ENCODE measurements at places on chromosomes 5 and 9.

DNA sequence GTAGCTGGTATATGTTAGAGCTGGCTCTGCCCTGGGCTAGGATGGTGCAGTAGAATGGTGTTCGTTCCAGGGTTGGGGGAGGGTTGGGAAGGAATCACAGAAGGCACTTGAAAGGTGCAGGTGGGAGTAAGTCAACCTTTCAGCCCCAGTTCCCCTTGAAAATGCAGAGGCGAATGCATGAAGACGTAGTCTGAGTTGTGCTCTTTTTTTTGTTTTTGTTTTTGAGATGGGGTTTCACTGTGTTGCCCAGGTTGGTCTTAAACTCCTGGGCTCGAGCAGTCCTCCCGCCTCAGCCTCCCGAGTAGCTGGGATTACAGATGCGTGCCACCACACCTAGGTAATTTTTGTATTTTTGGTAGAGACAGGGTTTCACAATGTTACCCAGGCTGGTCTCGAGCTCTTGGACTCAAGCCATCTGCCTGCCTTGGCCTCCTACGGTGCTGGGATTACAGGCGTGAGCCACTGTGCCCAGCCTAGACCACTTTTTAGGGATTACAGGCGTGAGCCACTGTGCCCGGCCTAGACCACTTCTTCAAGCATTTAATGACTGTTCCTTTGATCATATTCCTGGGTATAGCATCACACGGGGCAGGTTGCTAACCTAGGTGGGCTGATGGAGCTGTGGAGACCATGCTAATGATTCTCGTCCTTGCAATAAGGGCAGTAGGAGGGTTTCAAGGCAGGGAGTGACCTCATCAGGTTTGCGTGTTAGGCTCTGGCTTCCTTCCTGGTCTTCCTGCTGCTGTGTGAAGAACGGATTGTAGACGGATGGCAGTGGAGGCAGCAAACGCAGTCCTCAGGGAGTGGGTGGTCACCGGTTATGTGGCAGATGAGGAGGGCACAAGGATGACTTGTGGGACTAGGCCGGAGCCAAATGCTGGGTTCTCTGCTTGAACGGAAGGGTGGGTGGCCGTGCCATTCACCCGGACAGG lies 13.7 kb downstream of the EHMT1 start:
- DNase-seq: no peak

- no peak for DNase-seq
Observed at GRCh38 chr5:35863159-35863558, 6.5 kb downstream of the IL7R start.

GRCh38 chr5:133977161-133977787 lies 8.8 kb upstream of the C5orf15 start:
- peak; percentile 40 for DNase-seq

- no peak for DNase-seq
Observed at GRCh38 chr9:76310991-76311390, 83.2 kb downstream of the RFK start.

DNA sequence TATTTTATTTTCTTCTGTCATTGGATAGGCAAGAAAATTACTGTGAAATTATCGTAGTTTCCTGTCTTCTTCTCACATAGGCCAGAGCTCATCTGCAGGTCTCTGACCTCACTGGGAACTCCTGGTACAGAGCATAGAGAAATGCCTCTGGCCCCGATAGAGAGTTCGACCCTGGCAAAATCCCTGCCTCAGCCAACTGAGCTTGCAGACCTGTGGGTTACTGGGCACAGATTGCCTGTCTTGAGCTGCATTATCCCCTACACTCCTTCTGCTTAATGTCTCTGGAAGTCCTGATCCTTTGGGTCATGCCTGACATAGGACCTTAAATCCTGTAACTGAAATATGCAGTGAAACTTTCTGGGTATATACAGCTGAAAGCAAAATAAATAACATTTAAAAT lies 439.3 kb upstream of the CTNND2 start:
- DNase-seq: no peak

DNA sequence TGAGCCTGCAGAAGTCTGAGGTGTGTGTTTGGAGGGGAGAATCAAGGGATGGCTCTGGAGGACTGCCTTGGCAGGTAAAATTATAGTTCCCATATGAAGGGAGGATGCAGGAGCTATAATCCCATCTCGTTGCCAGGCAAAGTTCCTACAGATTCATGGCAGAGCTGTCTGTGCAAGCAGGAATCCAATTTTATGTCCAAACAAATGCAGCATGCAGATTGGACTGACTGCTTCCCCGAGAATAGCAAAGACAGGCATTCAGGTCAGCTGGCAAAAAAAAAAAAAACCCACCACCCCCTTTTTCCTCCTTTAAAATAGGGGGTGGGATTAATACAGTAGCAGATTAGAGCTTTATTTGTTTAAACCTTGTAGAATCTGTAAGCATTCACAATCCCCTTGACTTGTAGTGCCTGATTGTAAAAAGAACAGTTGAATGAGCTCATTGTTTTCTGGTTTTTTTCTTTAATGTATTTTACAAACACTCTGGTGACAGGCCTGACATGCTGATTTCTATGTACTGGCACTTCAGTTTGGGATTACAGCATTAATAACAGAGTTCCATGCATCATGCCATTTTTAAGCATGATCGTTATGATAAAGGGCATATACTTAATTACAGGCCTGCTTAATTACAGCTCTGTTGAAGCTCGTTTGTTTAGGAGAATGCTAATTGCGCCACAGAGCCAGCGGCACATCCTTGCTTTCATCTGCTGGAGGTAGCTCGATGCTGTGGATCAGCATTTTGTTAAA lies 141.4 kb upstream of the LMX1B start:
- DNase-seq: no peak

GRCh38 chr9:14846871-14847311 lies 63.3 kb downstream of the FREM1 start:
- peak; percentile 49 for DNase-seq

DNA sequence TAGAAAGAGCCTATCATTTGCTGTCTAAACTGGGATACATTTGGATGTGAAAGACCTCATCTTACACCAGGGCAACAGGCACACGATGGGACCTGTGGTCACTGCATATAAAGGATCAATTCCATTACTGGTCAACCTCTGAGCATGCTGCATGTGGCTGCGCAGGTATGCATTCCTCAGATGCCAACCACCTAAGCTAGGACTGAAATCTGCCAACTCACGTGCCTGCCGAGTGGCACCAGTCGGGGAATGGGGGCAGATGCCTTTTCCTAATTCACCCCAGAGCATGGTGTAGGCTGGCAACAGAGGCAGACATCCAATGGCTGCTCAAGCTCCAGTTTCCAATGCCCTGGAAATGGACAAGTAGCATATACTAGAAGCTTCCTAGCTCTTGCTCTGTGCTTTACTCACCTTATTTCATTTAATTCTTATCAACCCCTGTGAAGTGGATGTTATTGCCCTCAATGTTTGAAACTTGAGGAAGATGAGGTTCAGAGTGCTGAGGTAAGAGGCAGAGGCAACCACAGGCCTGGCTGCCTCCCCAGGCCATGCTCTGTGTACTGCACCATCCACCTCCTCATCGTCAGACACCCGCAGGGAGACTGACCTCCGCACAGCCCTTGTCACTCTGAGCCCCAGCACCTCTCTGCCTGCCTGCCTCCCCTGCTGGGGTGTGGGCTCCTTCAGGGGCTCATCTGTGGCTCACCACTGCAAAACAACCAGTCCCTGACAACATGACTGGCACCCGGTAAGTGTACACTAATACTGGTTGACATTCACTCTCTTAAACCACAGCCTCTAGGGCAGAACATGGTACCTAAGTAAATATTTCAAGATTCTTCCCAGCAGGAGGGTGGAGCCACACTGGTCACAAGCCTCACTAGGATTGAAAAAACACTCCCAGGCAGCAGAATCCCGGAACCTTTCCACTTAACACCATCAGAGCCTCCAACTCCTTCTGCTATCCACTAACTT lies 228.5 kb downstream of the CRB2 start:
- peak; percentile 50 for DNase-seq

- DNase-seq: no peak
Observed at GRCh38 chr5:59473611-59474010, 419.9 kb downstream of the PDE4D start.

DNA sequence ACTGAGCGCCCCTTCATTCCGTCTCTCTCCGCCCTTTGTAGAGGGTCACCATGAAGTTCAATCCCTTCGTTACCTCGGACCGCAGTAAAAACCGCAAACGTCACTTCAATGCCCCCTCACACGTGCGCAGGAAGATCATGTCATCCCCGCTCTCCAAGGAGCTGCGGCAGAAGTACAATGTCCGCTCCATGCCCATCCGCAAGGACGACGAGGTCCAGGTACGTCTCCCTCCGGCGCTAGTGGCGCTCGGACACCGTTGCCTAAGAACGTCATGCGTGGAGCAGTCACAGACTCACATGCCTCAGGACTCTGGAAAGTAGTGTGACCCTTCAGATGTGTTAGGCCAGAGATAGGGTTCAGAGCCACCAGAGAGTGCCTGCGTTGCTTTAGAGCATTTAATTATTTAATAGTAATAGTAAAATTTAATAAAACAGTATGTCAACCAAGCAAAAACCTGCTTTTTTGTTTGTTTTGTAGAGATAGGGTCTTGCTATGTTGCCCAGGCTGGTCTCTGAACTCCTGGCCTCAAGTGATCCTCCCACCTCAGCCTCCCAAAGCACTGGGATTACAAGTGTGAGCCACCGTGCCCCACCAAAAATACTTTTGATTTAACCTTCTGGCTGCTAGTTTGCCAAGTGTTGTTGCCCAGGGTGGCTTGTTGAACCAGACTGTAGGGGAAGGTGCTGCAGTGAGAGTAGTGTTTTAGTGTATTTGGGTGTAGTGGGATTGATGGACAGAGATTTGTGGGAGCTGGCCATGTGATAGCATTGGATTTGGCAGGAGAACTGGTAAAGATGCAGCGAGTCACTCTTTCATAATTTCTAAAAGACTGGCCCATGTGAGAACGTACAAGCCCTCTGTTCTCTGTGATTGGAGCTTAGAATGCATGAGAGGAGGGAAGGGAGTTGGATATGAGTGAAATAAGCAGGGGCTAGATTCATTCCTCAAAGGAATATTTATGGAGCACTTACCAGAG lies 888 bp downstream of the RPL26L1 start:
- DNase-seq: no peak

- peak; percentile 4 for DNase-seq
Observed at GRCh38 chr5:115384587-115385375, 88.3 kb upstream of the CCDC112 start.

DNA sequence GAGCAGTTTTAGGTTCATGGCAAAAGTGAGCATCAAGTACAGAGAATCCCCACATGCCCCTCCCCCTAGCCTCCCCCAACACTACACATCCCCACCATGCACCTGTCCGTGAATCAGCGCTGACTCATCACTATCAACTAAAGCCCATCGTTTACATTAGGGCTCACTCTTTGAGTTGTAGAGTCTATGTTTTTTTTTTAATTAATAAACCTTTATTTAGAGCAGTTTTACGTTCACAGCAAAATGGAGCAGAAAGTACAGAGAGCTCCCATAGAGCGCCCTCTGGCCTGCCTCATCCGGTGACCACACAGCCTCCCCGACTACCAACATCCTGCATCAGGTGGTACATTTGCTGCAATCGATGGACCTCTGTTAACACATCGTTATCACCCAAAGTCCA lies 47.9 kb upstream of the UNC5A start:
- no peak for DNase-seq

GRCh38 chr5:93967923-93968322 lies 226.5 kb upstream of the POU5F2 start:
- peak; percentile 78 for DNase-seq

- no peak for DNase-seq
Observed at GRCh38 chr9:4344946-4345345, 45.1 kb upstream of the GLIS3 start.

GRCh38 chr9:94693485-94694204 lies 32.9 kb upstream of the AOPEP start:
- DNase-seq: no peak

GRCh38 chr9:114588210-114588609 lies 641 bp downstream of the ATP6V1G1 start:
- DNase-seq: no peak

DNA sequence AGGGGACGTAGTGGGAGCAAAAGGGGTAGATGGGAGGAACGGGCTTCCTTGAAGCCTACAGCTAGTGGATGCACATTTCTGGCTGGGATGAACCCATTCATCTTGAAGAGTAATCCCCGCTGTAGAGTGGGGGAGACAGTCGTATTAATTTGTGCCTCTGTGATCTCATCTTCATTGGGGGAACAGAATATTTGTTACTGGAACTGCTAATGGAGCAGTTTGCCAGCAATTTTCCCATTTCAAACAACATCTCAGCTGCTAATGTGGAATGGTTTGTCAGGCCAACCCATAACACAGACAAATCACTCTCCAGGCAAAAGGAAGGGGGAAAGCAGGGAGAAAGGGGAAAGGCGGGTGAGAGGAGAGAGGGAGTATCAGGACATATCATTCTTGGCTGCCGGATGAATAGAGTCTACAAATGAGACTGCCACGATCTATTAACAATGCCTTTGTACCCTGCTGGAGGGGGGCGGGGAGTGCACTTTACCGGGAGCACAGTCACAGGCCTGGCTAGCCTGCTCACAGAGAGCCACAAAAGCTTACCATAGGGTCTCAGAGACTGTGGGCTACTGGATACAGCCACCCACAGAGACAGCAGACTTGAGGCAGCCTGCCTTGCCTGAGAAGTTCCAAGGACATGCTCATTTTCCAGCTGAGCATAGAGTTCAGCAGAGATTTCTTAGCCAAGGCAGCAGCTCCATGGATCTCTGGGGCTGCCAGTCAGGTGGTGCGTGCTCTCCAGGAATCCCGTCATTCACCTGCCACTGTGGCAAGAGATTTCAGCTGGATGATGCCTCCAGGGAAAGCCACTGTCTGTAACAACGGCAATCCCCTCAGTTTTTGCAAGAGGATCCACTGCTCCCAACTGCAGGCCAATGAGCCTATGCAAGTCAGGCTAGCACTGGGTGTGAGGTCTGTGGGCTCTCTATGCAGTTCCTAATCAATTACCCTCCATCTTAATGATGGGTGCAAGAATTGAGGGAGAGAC lies 217.7 kb upstream of the PANK3 start:
- DNase-seq: peak; percentile 59

DNA sequence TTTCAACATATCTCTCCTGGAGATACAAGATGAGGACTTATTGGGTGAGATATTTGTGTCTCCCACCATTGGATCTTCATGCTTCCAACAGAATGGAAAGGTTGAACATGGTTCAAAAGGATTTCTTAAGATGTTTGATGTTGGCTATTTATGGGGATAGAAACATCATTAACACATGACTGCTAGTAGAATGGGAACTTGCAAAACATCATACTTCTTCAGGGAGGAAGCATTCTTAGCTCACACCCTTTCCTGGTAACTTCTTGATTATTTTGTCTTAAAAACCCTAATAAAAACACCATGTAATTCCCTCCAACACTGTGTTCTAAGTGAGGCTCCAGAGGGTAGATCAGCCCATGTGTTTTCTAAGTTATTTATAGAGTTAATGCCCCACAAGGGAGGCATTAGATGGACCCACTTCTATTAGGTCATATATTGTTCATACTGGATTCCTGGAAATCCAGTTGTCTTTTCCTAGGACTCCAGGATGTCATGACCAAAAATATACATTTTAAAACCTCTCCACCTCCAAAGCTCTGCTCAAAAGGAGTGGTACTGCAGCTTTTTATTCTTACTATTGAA lies 95.8 kb downstream of the FOXD1 start:
- no peak for DNase-seq

Data from NCI-H345 (cell line).